ENCODE measurements at places on chromosomes 6 and 20.

DNA sequence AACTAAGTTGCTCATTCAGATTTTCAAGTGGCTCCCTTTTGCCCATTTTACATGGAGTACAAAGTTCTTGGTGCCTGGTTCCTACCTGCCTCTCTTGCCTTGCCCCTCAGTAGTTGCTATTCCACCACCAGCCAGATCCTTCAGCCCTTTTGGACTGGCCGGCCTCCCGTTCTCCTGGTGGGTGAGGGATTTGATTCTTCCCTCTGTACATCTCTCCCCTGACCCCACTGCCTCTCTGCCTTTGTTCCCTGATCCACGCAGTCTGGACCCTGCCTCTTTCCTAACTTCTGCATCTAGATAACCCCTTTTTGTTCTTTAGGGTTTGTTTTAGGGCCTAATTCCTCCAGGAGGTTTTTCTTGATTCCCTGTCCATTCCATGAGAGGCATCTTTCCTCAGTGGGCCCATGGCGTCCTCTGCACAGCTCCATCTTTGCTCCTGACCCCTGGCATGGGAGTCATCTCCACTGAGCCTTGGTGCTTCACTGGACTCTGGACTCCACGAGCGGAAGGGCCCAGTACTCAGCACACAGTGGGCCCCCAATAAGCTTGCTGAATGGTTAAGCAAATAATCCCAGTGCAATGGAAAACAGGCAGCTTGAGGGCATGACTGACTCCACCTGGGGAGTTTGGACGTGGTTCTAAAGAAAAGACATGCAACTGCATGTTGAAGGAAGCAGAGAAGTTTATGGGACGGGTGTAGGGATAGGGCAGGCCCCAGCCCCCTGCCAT, 309.3 kb upstream of the SUPT3H start:
- no peak for DNase-seq

- no peak for DNase-seq
Measured at GRCh38 chr6:84588697-84589080, 175.7 kb downstream of the TBX18 start.

- DNase-seq: no peak
Measured at GRCh38 chr20:32622585-32623468, 37.7 kb upstream of the NOL4L start.

GRCh38 chr6:49528571-49528970, 21.9 kb upstream of the C6orf141 start:
- no peak for DNase-seq

GRCh38 chr20:63789836-63790571, 41.1 kb downstream of the ZBTB46 start:
- DNase-seq: no peak

DNA sequence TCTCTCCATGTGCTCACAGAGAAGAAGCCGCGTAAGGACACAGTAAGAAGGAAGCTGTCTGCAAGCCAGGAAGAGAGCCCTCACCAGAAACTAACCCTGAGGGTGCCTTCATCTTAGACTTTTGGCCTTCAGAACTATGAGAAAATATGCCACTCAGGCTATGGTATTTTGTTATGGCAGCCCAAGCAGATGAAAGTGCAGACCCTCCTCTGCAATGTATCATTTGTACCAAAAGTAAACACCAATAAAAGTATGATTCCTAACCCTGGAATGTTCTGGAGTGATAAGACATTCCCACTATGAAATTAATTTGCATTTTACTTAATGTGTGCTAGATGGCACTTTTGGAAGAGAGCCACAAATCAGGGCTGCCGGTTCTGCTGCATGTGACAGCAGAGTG, 594.3 kb downstream of the UTRN start:
- no peak for DNase-seq

DNA sequence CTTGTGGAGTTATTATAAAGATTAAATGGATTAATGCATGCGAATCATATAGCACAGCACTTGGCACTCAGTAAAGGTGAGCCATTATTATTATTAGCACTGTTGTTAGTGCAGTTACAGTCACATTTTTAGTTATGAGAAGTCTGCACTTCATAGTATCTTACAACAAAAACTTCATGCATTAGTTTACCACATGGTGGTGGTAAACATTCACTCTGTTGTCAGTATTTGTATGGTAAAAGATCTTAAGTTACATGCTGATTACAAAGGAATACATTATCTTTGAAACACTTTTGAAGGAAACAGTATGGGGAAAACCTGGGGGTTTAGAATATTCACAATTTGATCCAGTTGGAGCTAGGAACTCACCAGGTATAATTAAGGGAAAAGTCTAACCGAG, 20.8 kb downstream of the TMEM14A start:
- DNase-seq: no peak

- no peak for DNase-seq
Measured at GRCh38 chr6:4717124-4717523, 59.1 kb upstream of the CDYL start.

DNA sequence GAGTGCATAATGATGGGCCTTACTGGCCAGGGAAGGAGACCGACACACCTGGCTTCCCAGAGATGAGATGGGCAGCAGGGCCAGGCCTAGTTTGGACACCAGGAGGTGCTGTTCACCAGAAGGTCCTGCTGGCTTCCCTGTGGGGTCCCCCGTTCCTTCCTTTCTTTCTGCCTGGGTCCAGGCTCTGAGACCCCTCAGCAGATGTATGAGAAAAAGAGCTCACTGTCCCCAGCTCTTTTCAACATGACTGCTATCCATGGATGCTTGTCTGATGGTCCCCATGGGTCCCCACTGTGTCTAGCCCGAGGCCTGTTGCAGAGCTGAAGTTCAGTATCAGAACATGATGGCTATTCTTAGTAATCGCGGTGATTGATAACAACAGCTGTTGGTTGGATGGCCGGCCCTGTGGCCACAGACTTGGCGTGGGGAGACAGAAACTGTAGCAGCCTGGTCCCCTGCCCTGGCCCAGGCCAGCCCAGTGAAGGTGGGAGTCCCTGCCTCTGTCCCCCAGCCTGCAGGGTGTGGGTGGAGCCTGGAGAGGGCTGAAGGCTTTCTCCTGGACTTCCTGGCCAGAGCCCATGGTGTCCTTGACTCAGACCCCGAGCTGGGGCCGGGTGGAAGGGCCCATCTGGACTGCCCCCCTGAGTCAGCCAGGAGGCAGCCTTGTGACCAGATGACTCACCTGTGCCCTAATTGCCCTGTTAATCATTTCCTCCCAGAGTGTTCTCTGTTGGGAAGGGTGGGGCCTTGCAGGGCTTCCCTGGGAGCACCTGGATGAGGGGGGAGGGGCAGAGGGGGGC, 9.9 kb upstream of the BAK1 start:
- peak; percentile 79 for DNase-seq

GRCh38 chr20:51910321-51911050, 108.2 kb upstream of the SALL4 start:
- no peak for DNase-seq

DNA sequence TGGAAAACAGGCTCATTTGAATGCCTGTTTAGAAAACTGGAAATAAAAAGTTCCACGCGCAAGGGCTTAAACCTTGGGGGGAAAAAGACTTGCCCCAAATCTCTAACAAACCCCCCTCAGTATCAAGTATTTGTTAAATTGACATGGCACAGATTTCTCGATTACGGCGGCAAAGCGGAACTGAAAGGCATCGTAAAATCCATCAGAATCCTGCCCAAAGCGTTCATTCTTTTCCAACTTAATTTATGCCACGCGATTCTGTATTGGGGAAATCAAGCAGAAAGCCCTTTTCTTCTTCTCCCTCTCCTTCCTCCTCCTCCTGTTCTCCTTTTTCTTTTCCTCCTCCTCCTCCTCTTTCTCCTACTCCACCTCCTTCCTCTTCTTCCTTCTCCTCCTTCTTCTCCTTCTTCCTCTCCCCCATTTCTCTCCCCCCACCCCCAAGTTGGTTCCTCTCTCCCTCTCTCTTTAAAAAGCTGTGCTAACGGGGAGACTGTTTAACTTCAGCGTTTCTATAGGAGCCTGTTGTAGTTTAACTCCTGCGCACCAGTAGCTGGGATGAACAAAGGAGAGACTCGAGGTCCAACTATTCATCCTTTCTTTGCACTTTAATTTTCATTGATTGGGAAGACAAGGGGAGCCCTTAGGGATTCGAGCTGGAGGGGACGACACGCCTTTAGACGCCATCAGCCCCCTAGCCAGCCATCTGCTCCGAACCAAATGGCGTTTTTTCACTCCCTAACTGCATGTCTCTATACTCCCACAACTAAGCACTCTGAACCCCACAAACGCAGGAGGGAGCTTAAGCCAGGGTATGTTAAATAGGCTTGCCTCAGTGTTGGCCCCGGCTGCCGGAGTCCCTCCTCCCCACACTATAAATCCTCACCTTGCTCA, 2.7 kb upstream of the DLL1 start:
- DNase-seq: no peak

- no peak for DNase-seq
Measured at GRCh38 chr20:60224914-60225313, 266.7 kb downstream of the CDH26 start.

GRCh38 chr6:157614026-157614568, 208.9 kb upstream of the SNX9 start:
- DNase-seq: no peak

- no peak for DNase-seq
Measured at GRCh38 chr6:42349753-42350511, 101.8 kb downstream of the TRERF1 start.

GRCh38 chr6:111503660-111504059, 20.6 kb upstream of the REV3L start:
- no peak for DNase-seq

DNA sequence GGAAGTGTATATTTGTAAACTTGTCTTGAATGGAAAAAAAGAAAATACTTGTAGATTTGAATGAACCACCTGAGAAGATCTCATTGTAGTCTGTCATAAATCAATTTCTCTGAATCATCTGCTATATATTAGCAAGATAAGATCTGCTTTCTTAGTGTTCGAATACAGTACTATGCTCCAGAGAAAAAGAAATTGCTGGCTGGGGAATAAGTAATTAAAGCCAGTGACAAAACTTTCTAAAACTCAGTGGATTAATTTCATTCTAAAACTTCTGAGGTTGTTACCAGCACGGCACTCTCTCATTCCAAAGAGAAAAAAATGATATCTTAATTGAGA, 22.4 kb upstream of the MROH8 start:
- no peak for DNase-seq

GRCh38 chr20:33948480-33948879, 45.2 kb upstream of the RALY start:
- no peak for DNase-seq

GRCh38 chr20:31608251-31608945, 3.3 kb downstream of the ID1 start:
- no peak for DNase-seq

GRCh38 chr20:45704969-45705637, at the start of gene WFDC10B:
Gene WFDC10B (minus strand): TSS chr20:45705019. CDS start chr20:45685992, 19,027 bp downstream.
- no peak for DNase-seq
